ENCODE measurements at places on chromosomes 7 and 10.

GRCh38 chr10:101832325-101832771 lies 11.3 kb downstream of the KCNIP2 start:
- no peak for DNase-seq

GRCh38 chr7:130272381-130273080 lies 5.9 kb downstream of the CPA2 start:
- DNase-seq = no peak

GRCh38 chr7:101816595-101817470 lies 593 bp upstream of the CUX1 start:
- no peak for DNase-seq

GRCh38 chr10:24463611-24464426 lies 254.9 kb downstream of the KIAA1217 start:
- no peak for DNase-seq

GRCh38 chr10:104031631-104032030 lies 54.0 kb downstream of the COL17A1 start:
- no peak for DNase-seq

DNA sequence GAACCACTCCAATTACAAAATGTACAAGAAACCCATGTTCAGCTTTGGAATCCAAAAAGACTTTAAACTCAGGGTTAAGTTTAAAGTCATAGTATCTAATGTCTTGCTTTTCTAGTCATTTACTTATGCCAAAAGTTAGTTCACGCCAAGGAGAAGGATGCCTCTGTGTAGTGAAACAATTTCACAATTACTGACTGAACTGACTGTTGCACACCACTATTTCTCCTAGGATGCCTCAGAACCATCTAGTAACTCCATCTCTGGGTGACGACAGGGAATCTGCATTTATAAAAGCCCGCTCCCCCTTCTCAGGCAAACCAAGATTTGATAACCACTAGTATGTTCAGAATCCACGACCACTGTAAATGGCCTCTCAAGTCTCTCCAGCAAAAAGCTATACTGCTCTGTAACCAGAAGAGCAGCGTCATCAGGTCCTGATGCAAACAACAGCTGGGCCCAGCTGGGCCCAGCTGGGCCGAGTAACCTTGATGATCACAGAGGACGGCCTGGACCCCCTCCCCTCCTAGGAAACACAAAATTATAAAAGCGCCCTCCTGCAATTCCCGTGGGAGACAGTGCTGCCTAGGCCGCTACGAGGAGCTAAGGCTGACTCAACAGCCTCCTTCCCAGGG lies 680 bp upstream of the ADO start:
- DNase-seq = no peak

DNA sequence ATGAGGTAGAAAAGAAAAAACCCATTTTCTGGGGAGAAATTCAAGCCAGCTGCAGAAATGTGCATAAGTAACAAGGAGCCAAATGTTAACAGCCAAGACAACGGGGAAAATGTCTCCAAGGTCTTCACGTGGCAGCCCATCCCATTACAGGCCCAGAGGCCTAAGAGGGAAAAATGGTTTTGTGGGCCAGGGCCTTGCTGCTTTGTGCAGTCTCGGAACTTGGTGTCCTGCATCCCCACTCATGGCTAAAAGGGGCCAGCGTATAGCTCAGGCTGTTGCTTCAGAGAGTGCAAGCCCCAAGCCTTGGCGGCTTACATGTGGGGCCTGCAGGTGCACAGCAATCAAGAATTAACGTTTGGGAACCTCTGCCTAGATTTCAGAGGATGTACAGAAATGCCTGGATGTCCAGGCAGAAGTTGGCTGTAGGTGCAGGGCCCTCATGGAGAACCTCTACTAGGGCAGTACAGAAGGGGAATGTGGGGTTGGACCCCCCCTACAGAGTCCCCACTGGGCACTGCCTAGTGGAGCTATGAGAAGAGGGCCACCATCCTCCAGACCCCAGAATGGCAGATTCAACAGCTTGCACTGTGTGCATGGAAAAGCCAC lies 9.0 kb downstream of the ORC5 start:
- no peak for DNase-seq

GRCh38 chr10:35364808-35365207 lies 28.5 kb downstream of the CCNY start:
- no peak for DNase-seq

- no peak for DNase-seq
These were observed 1.9 kb upstream of the RUFY2 start for GRCh38 chr10:68408898-68409518.

GRCh38 chr7:134949171-134949570 lies 37.1 kb upstream of the AGBL3 start:
- DNase-seq = no peak

DNA sequence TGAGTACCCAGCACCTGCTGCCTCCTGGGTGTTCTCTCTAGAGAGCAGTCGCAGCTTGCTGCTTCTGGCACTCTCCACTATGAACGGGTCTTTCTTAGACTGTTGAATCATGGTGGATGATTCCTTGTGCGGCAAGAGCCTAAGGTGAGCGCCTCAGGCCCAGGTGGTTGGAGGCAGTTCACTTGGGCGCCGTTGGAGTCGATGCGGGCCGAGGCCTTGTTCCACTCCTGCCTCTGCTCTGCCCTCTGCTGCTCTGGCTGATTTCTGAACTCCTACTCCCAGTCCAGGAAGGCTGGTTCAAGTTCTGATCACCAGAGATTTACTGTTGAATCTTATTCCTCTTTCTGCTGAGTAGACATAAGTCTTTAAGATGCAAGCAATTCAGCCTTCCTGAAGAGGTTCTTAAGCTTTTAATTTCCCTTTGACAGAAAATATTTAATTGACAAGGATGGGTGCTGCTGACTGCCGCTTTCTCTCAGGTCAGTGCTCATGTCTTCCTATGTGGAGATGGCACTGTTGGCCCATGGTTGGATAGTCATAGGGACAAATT lies 10.4 kb downstream of the YKT6 start:
- no peak for DNase-seq

- no peak for DNase-seq
These were observed 330.8 kb upstream of the NFE2L3 start for GRCh38 chr7:25821225-25821624.

Measured in stimulated activated CD4-positive, alpha-beta T cell treated with anti-CD3 and anti-CD28 coated beads, TNF-alpha, amount 100 ng/mL, for 4 hours (primary cell).